Stimulated activated CD4-positive, alpha-beta T cell treated with anti-CD3 and anti-CD28 coated beads, Interleukin-1b, Interleukin-23, amount 100 ng/mL, for 1 hour (primary cell): ENCODE measurements at places on chromosomes 7 and 10.

DNA sequence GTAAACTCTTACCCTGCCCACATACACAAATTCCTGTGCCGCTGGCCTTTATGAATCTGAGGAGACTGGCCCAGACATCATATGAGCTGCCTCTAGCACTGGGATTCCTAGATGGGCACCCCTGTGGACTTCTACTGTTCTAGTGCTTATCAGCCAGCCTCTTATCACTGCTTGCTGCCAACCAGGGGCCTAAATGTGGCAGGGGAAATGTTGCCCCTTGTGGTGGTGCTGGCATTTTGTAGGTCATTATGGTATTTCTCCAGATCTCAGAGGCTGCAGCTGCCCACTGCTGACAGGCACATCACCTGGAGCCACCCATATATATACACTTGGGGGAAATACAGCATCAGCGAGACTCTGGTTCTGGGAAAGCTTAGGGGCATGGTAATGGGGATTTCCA, 5.4 kb downstream of the SFR1 start:
- no peak for DNase-seq

- no peak for DNase-seq
Observed at GRCh38 chr7:155002411-155003091, 373 bp downstream of the PAXIP1 start.

DNA sequence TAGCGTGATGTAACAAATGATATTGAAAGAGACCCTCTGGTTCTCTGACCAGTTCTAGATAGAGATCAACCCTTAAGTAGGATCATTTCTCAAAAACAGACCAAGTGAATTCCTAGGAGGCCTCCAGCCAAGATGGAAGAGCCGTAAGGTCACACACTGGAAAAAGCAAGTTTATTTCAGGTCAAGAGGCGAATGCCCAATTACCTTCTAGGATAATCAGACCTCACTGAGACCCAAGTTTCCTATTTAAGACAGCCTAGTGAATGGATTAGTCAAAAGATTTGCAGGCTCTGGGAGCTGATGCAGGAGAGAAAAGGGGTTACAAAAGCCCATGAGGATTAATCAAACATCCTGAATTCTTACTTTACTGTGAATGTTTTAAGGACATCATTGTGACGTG, 486.1 kb upstream of the NRP1 start:
- DNase-seq = no peak

DNA sequence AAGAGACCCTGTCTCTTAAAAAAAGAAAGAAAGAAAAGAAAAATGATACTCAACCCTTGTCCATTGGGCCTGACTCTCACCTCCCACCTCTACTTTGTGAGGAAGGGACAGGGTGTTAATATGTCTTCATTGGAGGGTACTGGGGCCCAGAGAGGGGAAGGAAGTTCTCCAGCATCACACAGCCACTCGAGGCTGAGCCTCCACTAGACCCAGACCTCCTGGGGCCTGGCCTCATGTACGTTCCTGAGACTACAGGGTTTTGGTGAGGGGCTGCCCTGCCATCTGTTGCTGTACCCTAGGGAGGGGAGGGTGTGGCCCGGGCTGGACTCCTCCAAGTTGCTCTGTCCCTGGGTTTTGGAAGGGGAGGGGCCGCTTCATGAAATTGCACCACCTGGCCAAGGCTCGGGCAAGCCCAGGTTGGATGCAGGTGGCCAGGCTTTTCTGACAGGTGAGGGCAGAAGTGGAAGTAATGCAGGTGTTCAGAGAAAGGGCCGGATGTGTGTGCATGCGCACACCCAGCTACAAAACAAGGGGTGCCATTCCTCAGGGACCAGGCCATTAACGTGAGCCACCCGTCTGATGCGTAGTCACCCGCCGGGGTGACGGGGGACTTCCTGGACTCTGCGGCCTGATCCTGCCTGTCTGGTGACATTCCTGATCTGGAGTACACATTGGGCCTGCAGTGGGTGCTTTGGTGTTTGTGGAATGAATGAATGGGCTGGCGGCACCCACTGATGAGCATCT, 21.7 kb downstream of the GTF2IRD1 start:
- DNase-seq = no peak

- no peak for DNase-seq
Observed at GRCh38 chr7:106064771-106065574, 47.1 kb downstream of the SYPL1 start.

GRCh38 chr7:74334030-74334429, 44.8 kb downstream of the CLIP2 start:
- no peak for DNase-seq

DNA sequence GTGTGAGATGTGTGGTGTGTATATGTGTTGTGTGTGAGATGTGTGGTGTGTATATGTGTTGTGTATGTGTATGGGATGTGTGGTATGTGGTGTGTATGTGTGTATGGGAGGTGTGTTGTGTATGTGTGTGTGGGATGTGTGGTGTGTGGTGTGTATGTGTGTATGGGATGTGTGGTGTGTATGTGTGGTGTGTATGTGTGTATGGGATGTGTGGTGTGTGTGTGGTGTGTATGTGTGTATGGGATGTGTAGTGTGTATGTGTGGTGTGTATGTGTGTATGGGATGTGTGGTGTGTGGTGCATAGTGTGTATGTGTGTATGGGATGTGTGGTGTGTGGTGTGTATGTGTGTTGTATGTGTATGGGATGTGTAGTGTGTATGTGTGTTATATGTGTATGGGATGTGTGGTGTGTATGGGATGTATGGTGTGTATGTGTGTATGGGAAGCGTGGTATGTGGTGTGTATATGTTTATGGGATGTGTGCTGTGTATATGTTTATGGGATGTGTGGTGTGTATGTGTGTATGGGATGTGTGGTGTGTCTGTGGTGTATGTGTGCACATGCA, 30.8 kb downstream of the IKZF1 start:
- DNase-seq = no peak

GRCh38 chr10:110684800-110685446, 40.8 kb downstream of the RBM20 start:
- DNase-seq = no peak

DNA sequence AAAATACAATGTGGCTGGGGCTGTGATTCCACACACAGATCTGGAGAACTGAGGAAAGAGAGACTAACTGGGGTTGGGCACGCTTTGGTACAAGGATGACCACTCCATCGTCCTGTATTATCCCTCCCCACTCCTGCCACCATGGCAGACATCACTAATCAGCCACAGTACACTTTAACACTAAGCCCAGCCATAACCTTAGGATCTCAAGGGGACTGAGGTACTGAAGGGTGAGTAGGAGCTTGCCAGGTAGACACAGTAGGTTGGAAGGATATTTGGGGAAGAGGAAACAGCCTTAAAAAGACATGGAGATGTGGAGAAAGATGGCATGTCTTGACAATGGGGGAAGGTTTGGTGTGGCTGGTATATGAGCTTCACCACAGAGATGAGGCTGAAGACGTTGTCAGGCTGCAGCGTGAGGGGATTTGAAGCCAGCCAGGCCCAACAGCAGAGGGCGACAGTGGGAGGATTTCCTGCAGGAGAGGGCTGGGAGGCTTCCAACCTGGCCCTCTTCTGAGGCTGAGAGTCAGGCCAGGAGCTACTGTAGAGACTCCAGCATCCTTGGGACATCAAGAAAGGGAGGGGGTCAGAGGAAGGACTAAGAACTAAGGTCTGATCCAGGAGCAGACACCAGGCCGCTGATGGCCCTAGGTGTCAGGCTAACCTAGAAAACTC, 58.6 kb upstream of the COL13A1 start:
- DNase-seq = no peak

GRCh38 chr7:329691-330281, 39.8 kb downstream of the FOXL3 start:
- DNase-seq = no peak

- no peak for DNase-seq
Observed at GRCh38 chr10:70293169-70293843, 9.5 kb upstream of the NPFFR1 start.
